Right forelimb (tissue), 1 donor: ENCODE measurements at places on chromosomes 1 and 21.

- DNase-seq = no peak
Observed at GRCh38 chr21:37233551-37234146, 33.5 kb downstream of the VPS26C start.

GRCh38 chr1:79662596-79662995 is 656.1 kb upstream of the ADGRL4 start:
- DNase-seq = no peak

GRCh38 chr1:183568176-183569021 is 21.9 kb downstream of the NCF2 start:
- no peak for DNase-seq

DNA sequence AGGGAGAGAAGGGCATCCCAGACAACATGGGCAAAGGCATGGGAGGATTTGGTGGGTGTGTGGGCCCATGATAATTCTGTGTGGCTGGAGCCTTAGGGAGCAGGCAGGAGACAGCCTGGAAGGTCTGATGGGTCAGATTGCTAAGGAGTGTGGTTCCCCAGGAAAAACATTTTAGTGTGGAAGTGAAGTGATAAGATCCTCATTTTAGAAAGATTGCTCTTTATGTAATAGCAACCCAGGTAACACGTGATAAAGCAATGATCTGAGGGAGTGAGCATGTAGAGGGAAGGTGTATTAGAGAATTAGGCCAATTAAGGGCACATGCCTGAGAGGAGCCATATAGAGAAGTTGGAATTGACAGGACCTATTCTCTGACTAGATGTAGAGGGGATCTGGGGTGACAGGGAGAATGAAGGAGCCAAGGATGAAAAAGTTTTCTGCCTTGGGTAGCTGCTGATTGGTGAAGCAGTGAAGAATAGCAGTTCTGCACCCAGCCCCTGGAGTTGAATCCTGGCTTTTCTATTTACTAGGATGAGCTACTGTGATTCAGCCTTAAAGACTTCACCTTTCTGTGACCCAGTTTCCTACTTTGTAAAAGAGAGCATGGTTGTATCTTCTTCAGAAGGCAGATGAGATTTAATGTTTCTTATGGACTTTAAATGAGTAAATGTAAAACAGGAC is 18.7 kb upstream of the SLAMF6 start:
- no peak for DNase-seq

DNA sequence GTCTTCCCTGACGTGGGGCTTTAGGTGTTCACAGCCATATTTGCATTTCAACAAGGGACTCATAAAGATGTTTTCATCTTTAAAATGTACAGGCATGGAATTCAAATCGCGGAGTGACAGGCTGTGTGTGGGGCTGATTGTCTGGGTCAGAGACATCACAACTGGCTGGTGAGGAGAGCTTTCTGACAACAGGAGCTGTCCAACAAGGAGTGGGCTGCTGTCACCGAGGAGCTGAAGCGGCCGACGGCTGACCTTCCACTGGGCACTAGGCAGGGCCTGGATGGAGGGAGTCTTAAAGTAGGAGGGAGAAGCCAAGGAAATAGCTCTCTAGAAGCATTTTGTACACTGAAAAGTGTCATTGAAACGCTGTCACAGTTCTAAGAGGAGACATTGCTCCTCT is 30.5 kb upstream of the SCMH1 start:
- no peak for DNase-seq

DNA sequence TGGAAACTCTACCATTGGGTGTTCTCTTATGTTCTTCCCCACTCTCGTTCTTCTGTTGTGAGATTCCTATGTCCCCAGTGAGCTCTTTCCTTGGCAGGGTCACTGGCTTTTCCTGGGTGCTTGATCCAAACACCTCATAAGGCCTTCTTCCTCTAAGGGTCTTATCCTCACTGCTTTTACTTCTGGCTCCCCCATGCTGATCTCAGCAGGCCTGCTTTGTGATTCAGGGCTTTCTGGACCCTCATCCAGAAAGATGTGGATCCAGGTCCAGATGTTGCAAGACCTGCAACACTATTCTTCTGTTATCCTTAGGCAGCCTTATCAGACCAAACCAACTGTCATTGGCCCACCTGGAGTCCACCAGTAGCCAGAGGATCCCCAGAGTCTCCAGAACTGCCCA is 11.2 kb upstream of the MYOG start:
- peak; percentile 22 for DNase-seq

DNA sequence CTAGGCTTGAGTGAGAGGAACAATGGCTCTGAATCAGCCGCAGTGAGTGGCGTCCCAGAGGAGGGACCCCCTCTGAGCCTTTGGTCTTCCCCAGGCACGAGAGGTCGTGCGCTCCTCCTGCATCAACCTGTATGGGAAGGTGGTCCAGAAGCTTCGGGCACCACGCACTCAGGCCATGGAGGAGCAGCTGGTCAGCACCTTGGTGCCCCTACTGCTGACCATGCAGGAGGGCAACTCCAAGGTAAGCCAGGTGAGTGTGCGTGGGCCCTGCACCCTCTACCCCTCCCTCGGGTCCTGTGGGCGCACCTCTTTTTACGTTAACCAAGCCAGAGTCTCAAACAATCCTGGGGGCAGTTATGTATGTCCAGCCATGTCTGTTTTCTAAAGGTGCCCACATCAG is 13.7 kb upstream of the TTC4 start:
- DNase-seq = no peak

- no peak for DNase-seq
Observed at GRCh38 chr1:43052322-43052721, 93.7 kb upstream of the SLC2A1 start.

DNA sequence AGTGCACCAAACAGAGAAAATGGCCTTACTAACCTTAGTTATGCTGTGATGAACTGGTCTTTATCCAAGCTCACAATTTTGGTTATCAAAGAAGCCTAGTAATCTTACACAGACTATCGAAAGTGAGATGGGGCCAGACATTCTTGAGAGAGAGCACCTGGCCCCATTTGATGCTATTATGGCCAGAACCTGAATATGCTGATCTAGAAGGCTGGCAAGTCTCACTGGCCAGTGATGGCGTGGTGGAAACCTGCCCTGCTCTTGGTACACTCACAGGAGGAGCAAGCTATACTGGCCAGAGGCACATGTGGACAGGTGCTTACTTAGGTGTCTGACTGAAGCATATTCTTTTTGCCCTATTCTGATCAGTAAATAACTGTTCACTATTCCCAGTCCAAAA is 357.8 kb upstream of the ZRANB2 start:
- DNase-seq = no peak

DNA sequence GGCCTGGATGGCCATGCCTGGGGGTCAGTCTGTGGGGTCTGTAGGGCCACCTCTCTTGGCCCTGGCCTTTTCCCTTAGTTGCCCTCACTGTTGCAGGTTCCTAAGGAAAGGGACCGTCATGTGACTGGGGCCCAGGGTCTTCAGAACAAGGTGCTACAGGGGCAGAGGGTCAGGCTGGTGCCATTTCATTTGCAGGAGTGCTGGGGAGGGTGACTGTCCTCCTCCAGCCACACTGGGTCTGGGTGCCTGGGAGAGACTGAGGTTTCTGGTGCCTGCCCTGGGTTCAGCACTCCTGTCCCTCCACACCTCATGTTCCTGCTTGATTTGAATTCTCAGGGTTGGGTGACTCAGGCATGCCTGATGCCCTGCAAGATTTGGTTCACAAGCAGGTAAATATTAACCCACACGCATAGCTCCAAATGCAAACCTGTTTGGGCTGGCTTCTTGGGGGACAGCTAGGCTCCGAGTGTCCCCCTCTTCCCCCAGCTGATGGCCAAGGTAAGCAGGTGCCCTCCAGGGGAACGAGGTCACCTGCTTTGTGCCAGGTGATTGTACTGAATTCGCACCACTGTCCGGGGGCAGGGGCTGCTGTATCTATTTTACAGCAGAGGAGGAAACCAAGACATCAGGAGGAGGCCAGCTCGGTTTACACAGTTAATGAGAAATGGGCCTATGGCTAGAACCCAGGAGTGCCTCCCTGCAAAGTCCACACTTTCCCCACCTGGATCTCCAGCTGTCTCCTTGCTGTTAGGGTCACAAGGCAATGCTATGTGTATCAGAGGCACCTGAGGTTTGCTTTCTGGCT is 20.3 kb downstream of the ARHGEF10L start:
- no peak for DNase-seq

DNA sequence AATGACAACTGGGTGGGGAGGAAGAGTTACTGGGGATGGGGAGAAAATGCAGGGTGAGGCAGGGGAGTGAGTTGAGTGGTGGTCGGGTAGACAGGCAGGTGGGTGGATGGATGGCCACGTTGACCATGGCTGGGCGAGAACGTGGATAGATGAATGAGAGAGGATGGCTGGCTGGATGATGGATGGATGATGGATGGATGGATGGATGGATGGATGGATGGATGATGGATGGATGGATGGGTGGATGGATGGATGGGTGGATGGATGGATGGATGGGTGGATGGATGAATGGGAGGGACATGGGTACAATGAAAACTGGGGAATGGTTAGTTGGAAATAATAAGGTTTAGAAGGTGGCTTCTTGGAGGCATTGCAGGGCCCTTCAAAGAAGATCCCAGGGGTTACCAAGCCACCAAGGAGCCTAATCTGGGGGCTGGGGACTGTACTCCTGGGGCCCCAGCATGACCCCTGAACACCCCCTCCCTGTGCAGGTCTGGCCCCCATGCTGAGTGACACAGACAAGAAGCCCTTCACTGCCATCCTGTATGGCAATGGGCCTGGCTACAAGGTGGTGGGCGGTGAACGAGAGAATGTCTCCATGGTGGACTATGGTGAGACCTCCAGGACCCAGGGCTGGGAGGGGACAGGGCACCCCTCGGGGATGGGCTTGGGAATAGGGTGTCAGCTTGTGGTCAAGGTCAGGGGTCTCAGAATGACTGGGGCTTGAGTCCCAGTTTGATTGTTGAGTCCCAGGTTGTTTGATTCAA is 67.0 kb downstream of the ALPL start:
- no peak for DNase-seq

DNA sequence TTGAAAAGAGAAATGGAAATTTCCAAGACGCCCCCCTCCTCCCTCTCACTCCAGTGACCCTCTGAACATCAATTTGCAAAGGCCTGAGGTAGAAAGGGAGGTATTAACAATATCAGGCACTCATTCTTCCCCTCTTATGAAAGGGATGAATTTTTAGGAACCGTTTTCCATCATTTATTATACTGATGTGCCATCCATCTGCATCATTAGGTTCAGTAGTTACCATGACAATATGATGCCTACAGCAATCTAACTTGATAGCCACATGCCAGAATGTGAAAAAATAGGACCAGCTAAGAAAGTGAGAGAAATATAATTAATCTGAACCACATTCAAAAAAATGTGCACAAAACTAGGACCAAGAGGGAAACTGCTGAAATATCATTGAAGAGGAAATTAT is 40.9 kb downstream of the SEC16B start:
- no peak for DNase-seq

GRCh38 chr1:215845234-215845891 is 278.3 kb downstream of the KCTD3 start:
- no peak for DNase-seq

- no peak for DNase-seq
Observed at GRCh38 chr1:46673749-46674182, 2.1 kb downstream of the TEX38 start.

DNA sequence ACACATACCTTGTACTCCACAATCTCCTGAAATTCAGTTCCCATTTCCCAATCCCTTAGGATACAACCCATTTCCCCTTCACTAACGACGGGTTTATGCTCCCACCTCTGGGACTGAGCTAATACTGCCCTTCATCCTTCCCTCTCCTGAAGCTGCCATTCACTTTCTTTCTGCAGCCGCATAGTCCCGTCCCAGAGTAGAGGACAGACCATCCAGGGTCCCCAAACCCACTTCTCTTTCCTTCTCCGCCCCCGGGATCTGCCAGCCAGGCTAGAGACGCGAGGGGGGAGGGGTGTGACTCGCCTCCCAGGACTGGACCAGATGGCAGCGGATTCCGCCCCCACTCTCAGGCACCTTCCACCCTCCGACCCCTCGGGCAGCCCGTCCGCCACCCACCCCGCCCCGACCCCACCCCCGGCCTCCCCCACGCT is 679 bp downstream of the ABL2 start:
- peak; percentile 64 for DNase-seq

DNA sequence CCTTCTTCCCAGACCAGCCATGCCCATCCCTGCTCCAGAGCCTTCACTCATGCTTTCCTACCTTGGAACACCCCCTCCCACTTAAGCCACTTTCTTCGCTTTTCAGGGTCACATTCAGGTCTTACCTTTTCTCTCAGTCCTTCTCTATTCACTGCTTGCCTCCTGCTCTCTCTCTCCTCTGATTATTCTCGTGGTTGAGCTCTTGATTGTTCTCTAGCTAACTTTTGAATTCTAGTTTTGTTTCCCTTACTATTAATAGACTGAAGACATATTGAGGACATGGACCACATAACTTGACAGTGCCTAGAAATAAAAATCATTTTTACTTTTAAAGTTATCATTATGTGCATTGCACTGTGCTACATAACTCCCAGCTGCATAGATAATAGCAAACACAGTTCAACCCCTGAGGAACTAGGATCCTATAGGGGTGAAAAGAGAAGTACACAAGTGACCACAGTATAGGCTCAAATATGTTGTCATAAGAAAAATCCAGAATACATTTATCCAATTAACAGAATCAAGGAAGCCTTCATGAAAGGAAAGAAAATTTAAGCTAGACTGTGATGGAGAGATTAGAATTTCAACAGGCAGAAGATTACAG is 21.5 kb downstream of the INSL5 start:
- no peak for DNase-seq
